ENCODE measurements at places on chromosomes 13 and 19.

DNA sequence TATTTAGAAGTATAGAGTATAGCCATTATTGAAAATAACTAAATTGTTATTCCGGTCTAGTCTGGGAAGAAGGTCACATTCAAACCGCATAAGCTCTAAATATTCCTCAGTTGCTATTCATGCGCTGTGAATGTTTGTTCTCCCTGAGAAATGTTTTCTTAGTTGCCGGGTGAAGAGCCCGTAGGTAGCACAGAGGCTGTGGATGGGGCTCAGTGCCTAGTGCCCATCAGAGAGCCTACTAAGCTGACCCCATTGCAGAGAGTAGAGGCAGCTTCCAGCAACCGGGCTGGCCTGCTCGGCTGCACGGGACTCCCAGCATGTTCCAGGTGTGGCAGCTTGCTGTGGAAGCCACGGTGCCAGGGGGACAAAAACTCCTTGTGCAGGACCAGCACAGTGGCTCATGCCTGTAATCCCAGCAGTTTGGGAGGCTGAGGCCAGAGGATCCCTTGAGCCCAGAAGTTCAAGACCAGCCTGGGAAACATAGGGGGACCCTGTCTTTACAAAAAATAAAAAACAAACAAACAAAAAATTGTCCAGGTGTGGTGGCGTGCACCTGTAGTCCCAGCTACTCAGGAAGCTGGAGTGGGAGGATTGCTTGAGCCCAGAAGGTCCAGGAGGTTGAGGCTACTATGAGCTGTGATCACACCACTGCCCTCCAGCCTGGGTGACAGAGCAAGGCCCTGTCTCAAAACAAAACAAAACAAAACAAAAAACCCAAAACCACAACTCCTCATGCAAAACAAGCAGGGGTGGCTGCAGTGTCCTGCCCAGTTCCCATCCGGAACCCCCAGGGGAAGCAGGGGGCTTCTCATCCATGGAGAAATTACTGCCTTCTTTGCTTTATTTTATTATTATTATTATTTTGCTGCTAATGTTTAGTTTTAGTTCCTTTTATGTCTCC is 82.5 kb downstream of the KCTD15 start:
- DNase-seq, result no peak

DNA sequence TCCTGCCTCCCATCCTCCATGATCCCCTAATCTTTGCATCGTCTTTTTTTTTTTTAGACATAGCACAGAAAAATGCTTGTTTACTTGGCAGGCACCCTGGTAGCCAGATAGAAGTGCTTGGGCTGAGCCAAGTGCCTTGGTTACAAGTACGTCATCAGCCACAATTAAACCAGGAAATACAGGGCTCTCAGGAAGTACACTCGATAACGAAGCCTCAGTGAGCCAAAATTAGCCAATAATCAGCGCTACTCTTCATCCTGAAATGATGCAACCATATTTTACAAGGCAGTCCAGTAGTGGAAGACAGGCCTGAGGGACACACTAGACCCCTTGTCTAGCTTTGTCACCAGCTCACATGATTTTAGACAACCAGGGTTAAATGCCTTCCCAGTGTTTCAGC is 194.0 kb upstream of the NBEA start:
- DNase-seq, result no peak

- peak; percentile 41 for DNase-seq
These were observed 1000.6 kb downstream of the OLFM4 start for GRCh38 chr13:54029226-54029625.

DNA sequence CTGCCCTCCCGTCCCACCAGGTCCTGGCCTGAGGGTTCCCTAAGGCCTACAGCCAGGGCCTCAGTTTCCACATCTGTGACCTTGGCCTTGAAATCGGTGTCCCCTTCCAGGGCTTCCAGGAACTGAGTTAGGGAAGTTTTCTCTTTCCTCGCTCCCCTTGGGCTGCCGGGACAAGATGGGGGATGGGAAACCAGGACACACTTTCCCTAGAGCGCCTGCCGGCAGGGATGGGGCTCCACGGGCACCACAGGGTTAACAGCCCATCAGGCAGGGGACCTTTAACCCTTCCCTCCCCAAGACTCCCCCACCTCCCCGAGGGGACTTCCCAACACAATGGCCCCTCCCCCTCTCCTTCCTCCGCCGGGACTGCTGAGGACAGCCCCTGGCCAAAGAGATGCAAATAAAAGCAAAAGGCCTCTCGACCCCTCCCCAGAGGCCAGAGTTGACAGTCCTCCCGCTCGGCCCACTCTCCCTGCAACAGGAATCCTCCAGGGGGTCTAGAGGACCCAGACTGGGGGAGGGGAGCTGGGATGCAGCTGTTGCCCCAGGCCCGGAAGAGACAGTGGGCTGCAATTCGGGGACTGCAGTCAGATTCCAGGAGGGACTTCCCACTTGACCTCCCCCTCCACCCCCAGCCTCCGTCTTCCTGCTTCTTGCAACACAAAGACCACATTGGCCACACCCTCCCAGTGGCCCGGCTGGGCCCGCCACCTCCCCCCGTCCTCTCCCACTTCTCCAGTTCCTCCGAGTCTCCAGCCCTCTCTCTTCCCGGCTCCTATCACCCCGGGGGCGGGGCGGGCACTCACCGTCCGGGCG is 3.4 kb downstream of the BBC3 start:
- peak; percentile 86 for DNase-seq

DNA sequence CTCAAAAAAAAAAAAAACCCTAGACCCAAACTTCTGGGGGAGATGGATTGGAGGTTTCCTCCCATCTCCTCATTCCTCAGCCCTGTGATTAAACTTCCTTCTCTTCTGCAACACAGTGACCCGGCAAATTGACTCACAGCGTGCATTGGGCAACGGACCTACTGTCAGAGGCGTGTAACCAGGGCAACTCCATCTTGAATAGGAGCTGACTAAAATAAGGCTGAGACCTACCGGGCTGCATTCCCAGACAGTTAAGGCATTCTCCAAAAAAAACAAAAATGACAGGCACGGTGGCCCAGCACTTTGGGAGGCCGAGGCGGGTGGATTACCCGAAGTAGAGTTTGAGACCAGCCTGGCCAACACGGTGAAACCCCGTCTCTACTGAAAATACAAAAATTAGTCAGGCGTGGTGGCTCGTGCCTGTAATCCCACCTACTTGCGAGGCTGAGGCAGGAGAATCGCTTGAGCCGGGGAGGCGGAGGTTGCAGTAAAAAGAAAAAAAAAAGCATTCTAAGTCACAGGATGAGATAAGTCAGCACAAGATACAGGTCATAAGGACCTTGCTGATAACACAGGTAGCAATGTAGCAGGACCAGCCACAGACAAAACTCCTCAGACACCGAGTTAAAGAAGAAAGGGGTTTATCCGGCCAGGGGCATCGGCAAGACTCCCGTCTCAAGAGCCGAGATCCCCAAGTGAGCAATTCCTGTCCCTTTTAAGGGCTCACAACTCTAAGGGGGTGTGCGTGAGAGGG is 5.4 kb upstream of the NLRP7 start:
- DNase-seq, result peak; percentile 18

GRCh38 chr13:36207672-36208071 is 6.7 kb downstream of the SOHLH2 start:
- DNase-seq, result no peak

DNA sequence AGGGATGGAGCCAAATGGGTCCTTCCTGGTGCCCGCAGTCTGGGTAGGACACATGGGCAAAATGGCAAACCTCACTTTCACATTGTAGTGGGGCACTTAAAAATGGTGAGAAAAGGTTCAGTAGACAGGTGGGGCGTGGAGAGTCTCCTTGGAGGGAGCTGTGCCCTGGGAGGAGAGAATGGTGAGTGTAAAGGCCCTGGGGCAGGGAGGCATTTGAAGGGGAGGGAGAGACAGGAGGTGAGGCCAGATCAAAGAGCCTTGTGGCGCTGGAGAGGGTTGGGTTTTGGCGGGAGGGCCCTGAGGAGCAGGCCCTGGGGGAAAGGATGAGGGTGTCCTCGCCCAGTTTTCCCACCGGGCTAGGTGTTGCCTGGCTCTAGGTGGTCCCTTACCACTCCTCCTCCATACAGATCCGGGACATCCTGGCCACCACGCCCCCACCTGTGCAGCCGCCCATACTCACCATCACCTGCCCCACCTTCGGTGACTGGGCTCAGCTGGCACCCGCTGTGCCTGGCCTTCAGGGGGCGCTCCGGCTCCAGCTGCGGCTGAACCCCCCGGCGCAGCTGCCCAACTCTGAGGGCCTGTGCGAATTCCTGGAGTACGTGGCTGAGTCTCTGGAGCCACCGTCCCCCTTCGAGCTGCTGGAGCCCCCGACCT is 6.3 kb downstream of the MAP1S start:
- DNase-seq, result no peak

DNA sequence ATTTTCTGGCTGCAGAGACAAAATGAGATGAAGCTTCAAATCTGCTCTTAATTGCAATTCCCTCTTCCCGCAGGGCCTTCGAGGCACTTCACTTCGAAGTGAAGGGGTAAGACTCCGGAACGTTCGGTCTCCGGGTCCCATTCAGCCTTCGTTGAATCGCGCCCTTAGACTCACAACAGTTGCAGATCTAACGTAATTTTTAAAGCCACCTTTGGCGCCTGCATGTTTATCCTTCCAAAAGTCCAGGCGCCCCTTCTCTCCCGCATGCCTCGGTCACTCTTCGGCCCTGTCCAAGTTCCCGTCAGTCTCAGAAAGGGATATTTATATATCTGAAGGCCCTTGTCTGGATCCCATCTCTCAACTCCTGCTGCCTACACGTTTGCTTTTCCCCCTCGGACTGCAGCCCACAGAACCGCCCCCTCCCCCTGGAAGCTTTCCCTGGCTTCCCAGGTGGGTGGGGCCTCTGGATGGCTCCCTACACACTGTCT is 915 bp upstream of the KCTD12 start:
- DNase-seq, result no peak

All from RWPE1 (cell line).